Activated CD4-positive, alpha-beta T cell treated with anti-CD3 and anti-CD28 coated beads, Interleukin-2, amount 10 ng/mL, durations not matched to agents 7 days and 5 days (primary cell): ENCODE measurements at places on chromosomes 5 and 9.
A peak's percentile ranks its signal among the peaks of the same experiment; 100 is the strongest.

DNA sequence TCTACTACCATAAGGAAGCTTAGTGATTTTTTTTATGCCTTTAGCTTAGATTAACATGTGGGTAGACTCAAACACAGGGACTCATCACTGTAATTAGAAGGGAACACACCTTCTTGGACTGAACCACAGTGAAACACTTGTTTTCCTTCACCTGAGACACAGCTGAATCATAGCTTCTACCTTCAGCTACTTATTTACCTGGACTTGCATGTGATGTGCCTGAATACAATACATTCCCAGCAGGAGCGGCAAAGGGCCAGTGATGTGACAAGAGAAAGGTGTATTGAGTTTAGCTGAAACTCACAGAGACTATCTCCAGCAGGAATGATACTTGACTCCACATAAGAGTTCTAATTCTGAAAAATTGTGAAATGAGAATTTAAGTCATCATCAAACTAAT, 37.8 kb downstream of the GRAMD2B start:
- no peak for DNase-seq

DNA sequence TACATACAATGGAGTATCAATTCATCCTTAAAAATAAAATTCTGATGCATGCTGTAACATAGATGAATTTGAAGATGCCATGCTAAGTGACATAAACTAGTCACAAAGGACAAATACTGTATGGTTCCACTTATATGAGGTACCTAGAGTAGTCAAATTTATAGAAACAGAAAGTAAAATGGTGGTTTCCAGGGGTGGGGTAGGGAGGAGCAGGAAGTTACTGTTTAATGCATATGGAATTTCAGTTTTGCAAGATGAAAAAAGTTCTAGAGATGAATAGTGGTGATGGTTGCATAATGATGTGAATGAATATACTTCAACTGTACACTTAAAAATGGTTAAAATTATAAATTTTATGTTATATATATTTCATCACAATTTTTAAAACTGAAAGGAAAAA, 57.3 kb upstream of the FNIP1 start:
- peak; percentile 27 for DNase-seq

- DNase-seq = no peak
These were observed 62.3 kb downstream of the ST8SIA4 start for GRCh38 chr5:100840789-100841188.

GRCh38 chr5:134464988-134465815, 53.5 kb upstream of the CDKN2AIPNL start:
- no peak for DNase-seq

GRCh38 chr9:75845806-75846205, 44.7 kb upstream of the PCSK5 start:
- DNase-seq = no peak

DNA sequence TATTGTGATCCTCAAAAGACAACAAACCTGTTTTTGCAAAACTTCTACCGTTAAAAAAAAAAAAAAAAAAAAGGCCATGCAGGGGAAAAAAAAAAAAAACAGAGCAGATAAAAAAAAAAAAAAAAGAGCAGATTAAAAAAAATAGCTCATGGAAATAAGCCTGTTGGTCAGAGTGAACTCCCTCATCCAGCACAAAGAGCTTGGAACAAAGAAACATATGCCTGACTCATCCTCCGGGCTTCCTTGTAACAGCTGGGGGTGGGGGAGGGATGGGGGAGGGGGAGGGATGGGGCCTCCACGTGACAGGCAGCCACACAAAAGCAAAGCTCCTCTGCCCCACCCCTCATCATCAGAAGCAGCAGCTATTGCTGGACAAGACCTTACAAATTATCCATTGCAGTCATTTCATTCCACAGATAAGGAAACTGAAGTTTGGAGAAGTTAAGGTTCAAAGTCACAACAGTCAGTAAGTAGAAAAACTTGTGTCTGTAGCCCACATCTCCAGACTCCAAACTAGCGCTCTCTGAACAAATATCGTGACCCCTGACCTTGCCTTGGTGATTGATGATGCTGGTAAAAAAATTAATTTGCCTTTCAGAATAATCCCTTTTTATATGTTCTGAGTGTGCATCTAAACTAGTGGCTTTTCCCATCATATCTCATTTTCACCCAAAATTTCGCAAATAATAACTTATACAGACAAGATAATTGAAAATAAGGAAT, 38.9 kb downstream of the SLC35D2 start:
- DNase-seq = no peak

GRCh38 chr5:31036411-31036810, 157.1 kb upstream of the CDH6 start:
- DNase-seq = no peak

- DNase-seq = no peak
These were observed 26.8 kb upstream of the MVB12B start for GRCh38 chr9:126299706-126300276.

- no peak for DNase-seq
These were observed 311.3 kb upstream of the GRIN3A start for GRCh38 chr9:102049586-102050246.

DNA sequence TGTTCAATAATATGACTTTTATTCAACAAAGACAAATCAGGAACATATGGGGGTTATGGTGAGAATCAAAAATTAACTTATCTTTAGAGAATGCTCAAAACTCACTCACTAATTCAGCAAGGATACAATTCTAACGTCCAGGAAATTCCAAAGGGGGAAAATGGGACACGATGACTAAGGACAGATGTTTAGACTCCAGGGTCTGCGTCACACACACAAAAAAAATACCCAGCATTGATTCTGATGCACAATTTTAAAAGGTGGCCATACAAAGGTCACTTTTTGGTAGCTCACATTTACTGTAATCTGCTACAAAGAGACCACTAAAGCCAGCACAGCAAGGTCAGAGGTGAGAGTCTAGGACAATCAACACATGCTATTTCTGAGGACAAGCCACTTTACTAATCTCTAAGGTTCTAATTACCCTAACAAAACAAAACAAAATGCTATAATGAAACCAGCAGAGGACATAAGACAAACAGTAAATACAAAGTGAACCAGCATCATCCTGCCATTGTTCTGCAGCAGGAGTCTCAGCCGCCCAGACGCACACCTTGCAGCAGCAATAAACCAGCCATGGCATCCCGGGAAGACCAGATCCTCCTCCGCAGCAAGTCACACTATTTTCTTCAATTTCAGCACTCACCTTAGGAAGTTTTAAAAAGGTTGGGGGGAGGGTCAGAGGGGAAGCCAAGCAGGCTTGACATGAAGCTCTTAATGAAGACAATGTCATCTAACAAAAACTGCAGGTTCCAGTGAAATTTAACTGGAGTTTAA, 57.8 kb downstream of the TTC39B start:
- DNase-seq = no peak

DNA sequence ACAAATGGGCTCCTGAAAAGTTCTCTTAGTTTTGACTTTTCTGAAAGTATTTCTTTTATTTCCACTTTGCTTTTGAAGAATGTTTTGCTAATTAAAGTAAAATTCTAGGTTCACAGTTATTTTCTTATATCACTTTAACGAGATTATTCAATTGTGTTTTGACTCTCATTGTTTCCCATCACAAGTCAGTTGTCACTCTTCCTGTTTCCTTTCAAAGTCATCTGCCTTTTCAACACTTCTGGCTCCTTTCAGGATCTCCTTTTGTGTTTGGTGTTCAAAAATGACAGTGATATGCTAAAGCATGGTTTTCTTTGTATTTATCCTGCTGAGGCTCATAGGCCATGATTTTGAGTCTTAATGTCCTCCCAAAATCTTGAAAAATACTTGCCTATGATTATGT, 235.4 kb upstream of the TAS2R1 start:
- no peak for DNase-seq

DNA sequence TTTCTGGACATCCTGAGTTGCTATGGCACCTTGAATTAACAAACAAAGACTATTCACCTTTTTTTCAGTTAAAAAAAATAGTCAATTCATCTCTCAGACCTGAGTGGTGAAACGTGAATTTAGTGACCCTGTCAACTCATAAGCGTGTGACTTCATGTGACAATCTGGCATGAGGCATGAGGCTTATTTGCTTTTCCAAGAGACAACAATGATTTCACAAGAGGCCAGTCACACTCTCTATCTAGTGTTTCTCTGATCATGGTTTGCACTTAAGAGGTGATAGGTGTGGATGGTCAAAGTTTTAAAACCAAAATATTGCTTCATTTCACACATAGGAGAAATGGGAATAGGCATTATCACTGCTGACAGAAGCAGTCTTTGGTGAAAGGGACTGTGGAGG, 559.6 kb upstream of the ACO1 start:
- no peak for DNase-seq

GRCh38 chr5:152477536-152477935, 72.5 kb upstream of the NMUR2 start:
- DNase-seq = no peak

- no peak for DNase-seq
These were observed 420.5 kb upstream of the CD180 start for GRCh38 chr5:67617051-67617450.

DNA sequence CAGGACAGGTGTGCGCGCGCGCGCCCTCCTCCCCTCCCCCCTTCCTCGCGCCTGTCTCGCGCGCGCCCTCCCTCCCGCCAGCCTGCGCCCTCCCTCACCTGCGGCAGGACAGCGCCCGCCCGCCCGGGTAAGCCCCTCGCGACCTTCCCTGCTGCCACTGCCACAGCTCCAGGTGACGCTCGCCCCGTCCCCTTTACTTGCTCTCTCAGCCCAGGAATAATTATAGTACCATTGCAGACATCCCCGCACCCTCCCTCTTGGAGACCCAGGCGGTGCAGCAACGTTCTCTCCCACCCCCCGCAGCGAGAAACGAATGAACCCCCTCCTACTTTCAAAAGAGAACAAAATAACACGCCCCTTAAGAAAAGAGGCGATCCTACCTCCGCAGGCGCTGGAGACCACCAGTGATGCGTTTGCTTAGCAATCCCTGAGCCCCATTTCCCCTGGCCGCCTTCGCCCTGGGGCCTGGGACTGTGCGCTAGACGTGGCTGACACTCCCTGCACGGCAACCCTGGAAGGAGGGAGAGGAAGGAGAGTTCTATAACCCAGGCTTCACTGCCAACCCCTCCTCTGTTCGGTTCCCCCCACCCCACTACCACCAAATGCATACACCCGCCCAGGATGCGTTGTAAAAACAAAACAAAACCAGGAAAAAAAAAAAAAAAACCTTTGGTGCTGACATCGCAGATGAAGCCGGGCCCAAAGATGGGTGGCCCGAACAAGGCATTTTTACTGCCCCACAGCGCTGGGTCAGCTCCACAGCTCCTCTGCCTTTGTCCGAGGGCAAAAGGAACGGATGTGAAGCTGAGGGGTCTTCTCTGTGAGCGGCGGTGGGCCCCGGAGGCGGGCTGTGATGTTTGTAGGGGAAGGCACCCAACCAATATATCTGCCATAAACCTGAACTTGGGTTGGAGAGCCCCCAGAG, 5.6 kb upstream of the PURA start:
- DNase-seq = peak; percentile 31

DNA sequence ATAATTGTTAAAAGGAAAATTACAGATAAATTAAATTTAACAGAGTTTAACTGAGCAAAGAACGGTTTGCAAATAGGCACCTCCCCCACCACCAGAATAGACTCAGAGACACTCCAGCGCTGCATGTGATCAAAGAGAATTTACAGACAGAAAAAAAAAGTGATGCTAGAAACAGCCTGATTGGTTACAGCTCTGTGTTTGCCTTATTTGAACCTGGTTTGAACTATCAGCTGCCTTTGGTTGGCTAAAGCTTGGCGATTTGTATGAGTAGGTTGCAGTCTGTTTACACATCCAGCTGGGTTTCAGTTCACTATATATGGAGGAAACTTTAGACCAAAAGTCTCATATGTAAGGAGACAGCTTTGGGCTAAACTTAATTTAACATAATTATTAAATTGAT, 249.1 kb downstream of the ENC1 start:
- DNase-seq = no peak

GRCh38 chr5:71836559-71837112, 117.6 kb downstream of the CARTPT start:
- DNase-seq = no peak

DNA sequence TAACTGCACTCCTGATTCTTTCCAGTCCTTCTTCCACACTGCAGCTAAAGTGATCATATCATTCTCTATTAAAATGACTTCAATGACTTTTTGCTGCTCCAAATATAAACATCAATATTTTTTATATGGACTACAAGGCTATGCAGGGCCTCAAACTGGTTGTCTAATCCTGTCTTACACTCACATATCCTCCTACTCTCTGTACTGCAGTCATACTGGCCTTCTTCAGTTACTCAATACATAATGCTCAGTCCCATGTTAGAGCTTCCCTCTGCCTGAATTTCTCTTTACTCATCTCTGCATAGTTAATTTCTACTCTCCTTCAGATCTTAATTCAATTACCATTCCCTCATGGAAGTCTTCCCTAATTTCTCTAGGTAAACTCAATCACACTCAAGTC, 3.4 kb downstream of the MEIKIN start:
- DNase-seq = no peak

- DNase-seq = no peak
These were observed 7.6 kb downstream of the CAMK2A start for GRCh38 chr5:150281987-150282386.

GRCh38 chr5:146378986-146379385, 40.3 kb downstream of the POU4F3 start:
- DNase-seq = no peak

DNA sequence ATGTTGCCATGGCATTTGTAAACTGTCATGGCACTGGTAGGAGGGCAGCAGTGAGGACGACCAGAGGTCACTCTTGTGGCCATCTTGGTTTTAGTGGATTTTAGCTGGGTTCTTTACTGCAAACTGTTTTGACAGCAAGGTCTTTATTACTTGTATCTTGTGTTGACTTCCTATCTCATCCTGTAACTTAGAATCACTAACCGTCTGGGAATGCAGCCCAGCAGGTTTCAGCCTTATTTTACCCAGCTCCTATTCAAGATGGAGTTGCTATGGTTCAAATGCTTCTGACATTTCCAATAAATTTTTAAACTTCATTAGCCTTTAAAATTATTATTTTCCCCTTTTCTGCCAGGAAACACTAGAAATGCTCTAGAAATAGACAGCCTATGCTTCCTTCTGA, 839.1 kb downstream of the NR2F1-AS1 start:
- no peak for DNase-seq

DNA sequence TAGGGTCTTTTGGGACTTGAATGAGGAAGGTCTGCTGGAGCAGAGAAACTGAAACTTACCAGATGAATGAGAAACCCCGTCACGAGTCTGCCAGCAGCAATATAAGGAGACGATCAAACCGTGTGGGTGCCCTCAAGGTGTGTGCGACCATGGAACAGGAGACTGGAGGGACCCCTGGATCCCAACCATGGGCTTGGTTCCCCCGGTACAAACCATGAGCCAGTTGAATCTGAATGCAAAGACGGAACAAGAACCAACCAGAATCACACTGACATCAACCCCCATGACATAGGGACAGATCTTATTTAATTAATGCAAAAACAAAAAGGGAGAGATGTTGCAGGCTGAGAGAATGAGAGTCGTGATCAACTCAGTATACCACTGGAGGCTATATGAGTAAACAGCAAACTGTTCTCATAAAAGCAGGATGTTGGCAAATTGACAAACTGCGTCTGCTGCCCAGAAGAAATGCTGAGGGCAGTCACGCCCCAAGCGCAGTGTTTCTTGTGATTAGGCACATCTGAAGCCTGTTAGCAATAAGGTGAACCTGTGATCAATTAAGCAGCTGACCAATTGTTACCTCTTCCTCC, 475.5 kb upstream of the ACO1 start:
- DNase-seq = no peak

- no peak for DNase-seq
These were observed 44.4 kb upstream of the AFAP1L1 start for GRCh38 chr5:149227168-149227826.
